ENCODE measurements at places on chromosomes 7 and 10.

GRCh38 chr10:111199587-111199986, 122.8 kb downstream of the ADRA2A start:
- DNase-seq = no peak

DNA sequence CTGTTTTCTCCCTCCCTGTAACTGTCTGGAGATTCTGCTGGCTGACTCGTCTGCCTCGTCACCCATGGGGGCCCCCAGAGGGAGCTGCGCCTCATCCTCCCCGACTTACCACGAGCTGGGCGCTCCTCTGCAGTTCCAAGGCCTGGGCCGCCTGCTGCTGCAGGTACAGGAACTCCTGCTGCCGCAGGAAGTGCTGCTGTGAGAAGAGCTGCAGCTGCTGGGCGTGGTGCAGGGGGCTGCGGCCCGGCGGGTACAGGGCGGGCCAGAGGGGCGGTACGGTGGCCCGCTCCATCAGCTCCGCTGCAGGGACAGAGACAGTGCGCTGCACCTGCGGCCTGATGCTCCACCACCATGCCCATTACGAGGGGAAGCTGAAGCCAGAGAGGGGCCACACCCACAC, 47.7 kb downstream of the TNRC18 start:
- no peak for DNase-seq

DNA sequence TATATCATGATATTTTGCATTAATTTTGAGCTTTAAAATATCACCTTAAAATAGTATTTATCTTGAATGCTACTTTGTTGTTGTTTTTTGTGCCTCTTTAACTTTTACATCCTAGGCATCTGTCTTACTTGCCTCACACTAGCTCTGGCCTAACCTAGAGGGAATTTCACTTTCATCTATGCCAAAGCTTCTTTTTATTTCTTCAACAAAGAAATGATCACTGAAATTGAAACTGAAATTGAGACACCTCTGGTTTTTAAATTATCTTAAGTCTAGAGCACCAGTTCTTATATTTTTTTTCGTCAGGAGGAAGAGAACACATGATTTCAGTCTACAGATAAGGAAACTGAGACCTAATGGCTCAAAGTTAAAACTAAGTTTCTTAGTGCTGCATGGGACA, 3.5 kb upstream of the SCIN start:
- no peak for DNase-seq

DNA sequence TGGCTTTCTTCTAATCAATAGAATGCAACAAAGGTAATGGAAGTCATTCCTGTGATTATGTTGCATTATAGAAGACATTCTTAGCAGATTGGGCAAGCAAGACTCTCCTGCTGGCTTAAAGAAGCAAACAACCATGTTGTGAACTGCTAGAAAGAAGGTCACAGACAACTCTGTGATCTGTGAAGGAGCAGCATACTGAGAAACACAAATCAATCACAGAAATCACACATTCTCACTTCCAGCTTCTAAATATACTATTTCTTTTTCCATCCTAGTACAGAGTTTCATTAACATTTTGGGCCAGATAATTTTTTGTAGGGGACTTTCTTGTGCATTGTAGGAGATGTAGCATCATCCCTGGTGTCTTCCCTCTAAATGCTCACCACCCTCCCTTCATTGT, 28.0 kb upstream of the PALS2 start:
- no peak for DNase-seq

DNA sequence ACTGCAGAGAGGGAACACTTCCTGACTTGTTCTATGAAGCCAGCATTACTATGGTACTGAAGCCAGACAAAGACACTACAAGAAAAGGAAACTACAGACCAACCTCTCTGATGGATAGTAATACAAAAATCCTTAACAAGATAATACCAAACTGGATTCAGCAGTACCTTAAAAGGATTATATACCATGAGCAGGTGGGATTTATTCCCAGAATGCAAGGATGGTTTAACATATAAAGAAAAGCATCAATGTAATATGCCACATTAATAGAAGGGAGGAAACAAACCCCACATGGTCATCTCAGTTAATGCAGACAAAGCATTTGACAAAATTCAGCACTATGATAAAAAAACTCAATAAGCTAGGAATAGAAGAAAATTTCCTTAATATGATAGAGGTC, 47.2 kb downstream of the EBLN1 start:
- DNase-seq = no peak

- DNase-seq = no peak
These were observed 4.7 kb downstream of the POT1 start for GRCh38 chr7:124924906-124925305.

- no peak for DNase-seq
These were observed 560.2 kb downstream of the KCNMA1 start for GRCh38 chr10:77077316-77077945.

GRCh38 chr7:390761-391410, 100.9 kb downstream of the FOXL3 start:
- DNase-seq = no peak

DNA sequence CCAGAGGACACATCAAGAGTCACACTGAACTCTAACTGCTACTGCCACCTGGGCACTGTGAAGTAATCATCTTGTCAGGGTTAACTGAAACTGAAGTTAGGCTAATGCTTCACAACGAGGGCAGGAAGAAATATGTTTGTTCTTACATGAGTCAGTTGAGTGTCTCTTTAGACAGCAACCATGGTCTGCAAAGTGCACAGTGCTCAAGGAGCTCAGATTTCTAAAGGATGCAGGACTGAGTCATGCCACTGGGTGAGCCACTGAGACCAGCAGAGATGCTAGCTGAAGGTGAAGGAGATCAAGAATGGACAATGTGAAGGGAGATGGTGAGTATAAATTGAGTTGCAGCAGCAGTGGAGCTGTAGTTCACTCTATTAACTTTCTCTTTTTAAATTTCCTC, 76.0 kb upstream of the CTTNBP2 start:
- no peak for DNase-seq

DNA sequence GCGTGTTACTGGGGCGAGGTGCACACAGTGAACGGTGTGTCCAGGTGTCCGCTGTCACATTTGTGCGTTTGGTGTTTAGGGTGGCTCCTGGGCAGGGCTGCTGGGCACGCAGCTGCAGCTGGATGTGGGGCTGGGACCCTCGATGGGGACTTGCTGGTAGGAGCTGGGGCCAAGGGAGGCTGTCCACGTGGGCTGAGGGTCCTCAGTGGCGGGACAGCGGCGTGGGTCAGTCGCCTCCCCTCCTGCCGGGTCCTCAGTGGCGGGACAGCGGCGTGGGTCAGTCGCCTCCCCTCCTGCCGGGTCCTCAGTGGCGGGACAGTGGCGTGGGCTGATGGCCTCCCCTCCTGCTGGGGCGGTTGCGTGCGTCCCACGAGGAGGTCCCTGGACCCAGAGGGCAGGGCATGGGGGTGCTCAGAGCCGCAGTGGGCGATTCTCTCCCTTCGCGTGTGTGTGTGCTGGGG, 68.5 kb downstream of the INPP5A start:
- DNase-seq = no peak

- DNase-seq = no peak
These were observed 86.3 kb downstream of the PLPP4 start for GRCh38 chr10:120543291-120543690.

DNA sequence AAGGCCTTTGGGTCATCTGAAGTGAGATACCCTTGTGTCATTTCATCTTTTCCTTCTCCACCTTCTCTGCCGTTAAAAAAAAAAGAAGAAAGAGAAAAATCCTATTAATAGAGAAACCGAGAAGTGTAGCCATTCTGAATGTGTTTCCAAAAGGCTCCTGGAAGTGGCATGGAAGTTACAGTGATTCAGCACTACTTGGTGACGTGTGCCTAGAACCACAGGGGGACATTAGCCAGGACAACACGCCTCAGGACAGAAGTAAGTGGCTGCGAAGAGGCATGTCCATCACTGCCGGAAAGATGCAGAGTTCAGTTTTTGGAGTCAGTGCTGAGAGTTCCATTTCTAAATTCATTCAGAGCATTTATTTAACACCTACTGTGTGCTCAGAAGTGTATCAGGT, 6.3 kb downstream of the HTRA1 start:
- DNase-seq = no peak

- DNase-seq = no peak
These were observed 194.0 kb downstream of the TAX1BP1 start for GRCh38 chr7:27933671-27934565.

DNA sequence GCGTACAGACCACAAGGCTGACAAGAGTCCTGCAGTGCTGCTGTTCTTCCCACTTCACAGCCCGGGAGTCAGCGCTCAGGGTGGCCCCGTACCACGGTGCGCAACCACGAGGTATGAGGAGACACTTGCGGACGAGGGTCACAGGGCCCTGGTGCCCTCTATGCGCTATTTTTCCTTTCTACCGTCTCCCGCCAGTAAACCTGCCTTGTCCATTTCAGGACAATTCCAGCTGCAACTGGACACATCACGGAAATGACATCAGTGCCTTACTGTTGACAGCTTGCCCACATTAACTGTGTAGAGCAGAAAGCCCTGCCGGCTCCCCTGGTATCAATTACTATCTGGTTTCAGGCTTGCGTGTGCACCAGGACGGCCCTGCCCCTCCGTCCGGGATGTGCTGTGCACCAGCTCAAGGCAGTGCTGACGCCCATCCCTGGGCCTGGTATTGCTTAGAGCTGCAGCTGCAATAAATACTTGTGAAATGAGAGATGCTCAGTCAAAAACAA, 65.1 kb downstream of the ZRANB1 start:
- no peak for DNase-seq

DNA sequence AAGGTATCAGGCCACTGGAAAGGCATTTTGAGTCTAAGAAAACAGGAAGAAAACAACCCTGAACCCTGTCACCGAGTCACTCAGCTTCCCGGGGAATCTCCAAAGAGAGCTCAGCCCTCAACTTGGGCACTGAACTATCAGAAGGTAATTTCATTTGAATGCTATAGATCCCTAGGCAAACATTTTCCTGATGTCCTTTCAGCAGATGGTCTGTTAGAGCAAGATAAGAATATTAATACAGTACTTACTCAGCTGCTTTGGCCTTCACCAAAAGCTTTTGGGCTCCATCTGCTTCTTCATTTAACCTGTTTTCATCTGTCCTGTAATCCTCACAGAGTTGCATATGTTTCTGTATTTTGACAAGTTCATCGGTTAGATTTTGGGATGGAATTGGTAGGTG, 34.2 kb upstream of the LAMB1 start:
- no peak for DNase-seq

GRCh38 chr10:62815381-62816075, 638 bp downstream of the EGR2 start:
- no peak for DNase-seq

GRCh38 chr10:103327906-103328305, 23.0 kb downstream of the PCGF6 start:
- DNase-seq = no peak

- no peak for DNase-seq
These were observed 53.8 kb downstream of the TMEM26 start for GRCh38 chr10:61399406-61399805.

DNA sequence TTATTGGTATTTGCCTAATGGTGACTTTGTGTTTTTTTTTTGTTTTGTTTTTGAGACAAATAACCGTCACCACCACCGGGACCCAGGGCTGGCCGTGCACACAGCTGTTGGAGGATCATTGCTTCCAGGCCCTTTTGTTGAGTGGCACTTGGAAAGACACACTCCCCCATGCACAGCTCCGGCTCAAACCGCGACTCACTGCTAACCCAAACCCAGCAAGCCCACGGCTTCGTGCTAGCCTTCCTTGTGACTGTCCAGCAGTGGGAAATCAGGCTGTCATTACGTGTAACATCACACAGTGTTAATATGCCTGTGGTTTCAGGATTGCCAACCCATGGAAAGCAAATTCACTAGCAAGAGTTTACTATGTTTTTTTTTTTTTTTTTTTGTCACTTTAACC, 17.4 kb downstream of the BNIP3 start:
- no peak for DNase-seq

DNA sequence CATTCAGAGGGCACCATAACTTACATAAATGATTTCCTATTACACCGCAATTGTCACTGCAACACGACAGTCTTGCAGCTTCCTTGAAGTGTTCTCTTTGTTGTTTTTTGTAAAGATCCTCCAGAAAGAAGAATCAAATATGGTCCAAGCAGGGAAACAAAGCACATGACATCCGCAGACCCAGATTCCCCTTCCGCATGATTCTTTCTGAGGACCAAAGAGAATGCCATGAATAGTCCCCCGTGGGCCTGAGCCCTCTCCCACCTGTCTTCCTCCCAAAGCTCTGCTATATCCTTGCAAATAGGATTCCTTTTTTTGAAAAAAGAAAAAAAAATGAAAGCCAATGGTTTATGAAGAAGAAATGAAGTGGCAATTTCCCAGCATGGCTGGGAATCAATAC, 10.8 kb downstream of the PLXNA4 start:
- DNase-seq = no peak

GRCh38 chr10:29408847-29409240, 120.0 kb downstream of the LYZL1 start:
- no peak for DNase-seq

DNA sequence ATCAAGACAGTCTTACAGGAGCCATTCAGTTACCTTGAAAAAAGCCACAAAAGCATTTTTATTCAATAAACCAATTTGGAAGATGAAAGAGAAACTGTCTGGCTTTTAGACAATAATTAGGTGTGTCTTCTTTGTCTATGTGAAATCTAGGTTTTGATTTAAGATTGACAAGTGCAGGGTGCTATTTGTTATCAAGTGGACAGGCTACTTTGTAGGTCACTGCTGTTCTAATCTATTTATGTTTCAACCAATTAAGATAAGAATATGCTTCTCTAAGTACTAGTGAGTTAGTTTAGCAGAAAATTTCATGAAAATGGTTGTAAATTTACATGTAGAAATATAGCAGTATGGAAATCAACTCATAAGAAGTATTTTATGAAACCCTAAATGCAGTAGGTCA, 177.5 kb downstream of the CACNA2D1 start:
- DNase-seq = no peak

DNA sequence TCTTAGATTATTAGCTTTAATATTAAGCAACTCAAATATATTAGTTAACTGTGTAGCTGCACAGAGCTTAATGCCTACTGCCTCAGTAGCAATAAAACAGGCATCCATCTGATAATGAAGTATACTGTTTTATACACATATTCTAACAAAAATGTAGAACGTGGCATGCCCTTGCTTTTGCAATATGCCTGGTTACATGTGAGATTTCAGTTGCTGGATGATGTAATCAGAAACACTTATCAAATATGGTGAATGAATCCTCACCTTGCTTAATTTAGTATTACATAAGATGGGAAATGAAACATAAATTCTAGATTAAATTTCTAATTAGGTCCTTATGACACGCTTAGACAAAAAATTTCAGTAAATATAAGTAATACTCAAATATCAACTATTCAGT, 8.0 kb downstream of the DNAJC1 start:
- no peak for DNase-seq

DNA sequence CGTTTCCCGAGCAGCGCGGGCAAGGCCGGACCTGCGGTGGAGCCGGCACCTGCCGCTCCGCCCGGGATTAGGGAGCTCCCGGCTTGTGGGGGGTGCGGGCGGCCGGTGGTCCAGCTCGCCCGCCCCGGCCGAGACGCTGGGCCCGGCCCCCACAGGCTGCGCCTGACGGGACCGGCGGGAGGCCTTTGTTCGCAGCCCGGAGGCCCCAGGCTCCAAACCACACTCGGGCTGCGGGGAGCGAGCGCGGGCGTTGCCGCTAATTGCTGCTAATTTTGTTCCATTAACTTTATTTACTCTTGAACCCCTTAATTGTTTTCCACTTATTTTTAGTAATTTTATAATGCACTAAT, 9.6 kb downstream of the UNCX start:
- DNase-seq = no peak
